Activated T-helper 1 cell treated with Interleukin-2 at 50 U/mL for 16 hours (primary cell): ENCODE measurements at places on chromosomes 6 and 20.

GRCh38 chr20:43284486-43284885 is 94.8 kb upstream of the PTPRT start:
- DNase-seq: no peak

DNA sequence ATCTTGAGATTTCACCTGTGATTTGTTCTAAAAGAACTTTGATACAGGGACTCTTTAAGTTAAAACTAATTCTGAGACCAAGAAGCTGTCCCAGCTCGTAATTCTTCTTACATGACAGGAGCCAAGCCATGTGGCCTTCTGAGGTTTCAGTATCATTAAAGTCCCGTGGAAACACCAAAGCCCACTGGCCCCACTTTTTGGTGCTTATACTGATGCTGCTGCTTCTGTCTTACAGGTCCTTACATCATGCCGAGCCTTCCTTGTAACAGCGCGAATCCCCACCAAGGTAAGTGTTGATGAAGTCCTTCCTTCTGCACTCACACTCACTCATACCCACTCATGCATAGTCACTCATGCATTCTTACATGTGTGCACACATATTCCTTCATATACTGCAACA is 140.7 kb downstream of the CARMIL1 start:
- no peak for DNase-seq

DNA sequence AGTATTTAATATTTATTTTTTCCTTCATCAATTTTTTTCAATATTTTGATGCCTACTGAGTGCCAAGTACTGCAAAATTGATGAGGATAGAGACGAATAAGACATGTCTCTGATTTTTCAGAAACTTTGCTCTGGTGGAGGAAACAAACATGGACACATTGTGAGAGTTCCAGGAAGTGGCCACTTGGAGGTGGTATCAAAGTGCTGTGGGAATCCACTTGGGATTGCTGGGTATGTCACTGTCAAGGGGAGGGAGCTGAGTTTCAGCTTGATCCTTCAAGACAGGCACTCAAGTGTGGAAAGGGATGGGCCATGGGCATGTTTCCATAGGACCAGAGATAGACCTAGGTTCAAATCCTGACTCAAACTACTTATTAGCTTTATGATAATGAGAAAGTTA is 24.5 kb upstream of the ABCC10 start:
- DNase-seq: no peak

GRCh38 chr6:165826487-165827189 is 163.6 kb upstream of the PDE10A start:
- no peak for DNase-seq

DNA sequence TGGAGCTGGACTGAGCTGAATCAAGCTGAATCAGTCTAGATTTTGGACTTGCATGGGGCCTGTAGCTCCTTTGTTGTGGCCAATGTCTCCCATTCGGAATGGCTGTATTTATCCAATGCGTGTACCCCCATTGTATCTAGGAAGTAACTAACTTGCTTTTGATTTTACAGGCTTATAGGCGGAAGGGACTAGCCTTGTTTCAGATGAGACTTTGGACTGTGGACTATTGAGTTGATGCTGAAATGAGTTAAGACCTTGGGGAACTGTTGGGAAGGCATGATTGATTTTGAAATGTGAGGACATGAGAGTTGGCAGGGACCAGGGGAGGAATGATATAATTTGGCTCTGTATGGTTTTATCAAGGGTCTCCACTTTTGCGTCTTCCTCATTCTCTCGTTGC is 3.0 kb upstream of the TMEM170B start:
- DNase-seq: no peak

DNA sequence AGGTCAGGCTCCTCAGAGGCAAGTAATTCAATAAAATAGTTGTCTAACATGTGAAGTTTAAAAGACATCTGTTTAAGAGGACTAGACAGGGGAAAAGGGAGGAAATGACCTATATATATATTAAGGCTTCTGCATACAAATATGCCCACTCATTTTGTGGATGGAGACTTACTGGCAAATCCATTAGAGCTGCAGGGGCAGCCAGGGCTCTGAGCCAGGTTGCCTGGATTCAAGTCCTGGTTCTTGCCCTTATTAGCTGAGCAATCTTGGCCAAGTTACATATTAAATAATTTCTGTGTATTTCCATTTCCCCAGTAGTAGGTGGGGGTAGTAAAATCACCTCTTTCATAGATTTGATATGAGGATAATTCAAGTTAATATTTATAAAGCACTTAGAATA is 287.0 kb upstream of the RIMS1 start:
- DNase-seq: no peak
